ENCODE measurements at places on chromosomes 1 and 21. TPM values are rescaled to one million over a fixed set of nuclear protein-coding genes. Genes with fewer than 3 reads are reported as not detected.

- DNase-seq: no peak
Observed at GRCh38 chr1:63690966-63691700, 82.7 kb upstream of the ROR1 start.

DNA sequence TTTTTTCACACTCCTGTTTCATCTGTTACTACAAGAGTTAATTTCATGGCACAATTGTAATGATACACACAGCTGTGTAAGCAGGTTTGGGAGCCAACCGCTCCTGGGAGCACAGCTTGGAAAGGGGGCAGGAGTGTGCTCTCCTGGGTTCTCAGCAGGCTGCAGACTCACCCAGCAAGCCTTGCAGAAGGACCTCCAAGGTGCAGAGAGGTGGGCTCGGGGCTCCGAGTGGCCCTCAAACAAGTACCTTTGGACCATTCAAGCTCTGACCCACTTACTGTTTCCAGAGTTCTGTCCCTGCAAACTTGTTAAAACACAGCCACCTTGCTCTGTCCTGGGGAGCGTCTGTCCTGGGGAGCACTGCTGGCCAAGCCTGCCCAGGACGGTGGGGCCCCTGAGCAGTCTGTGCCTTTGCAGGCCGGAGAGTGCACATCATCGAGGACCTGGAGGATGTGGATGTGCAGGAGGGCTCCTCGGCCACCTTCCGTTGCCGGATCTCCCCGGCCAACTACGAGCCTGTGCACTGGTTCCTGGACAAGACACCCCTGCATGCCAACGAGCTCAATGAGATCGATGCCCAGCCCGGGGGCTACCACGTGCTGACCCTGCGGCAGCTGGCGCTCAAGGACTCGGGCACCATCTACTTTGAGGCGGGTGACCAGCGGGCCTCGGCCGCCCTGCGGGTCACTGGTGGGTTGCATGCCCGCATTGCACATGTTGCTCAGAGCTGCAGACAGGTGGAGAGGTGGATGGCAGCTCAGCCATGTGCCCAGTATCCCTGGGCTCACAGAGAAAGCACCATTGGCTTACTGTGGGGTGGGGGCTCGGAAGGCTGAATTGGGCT is 78.0 kb downstream of the OBSCN start:
- no peak for DNase-seq

Gene IFNLR1
- 24.0 TPM for total RNA-seq

Gene ENO1
- 383 TPM for total RNA-seq

DNA sequence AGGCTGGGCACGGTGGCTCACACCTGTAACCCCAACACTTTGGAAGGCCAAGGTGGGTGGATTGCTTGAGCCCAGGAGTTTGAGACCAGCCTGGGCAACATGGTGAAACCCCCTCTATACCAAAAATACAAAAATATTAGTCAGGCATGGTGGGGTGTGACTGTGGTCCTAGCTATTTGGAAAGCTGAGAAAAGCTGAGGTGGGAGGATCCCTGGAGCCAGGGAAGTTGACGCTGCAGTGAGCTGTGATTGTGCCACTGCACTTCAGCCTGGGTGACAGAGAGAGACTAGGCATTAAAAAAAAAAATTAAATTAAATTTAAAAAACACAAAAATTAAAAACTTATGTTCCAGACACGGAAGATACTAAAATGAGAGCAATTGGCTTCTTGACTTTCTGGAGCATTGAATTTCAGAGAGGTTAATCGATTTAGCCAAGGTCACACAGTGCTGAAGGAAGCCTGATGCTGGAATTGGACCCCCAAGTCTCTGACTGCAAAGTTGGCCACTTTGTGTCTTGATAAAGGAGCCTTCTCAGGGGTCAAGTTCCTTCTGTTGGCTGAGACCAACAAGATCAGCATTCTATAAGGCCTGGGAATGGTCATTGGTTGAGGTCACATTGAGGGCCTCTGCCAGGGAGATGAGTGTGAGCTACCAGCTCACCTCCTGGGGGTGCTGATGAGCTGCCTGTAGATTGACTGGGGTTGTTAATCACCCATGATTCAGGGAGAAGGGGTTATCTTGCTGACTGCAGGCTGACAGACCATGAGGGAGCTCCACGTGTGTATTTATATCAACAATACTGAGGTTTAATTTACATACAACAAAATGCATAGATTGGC is 54.3 kb downstream of the RPS6KA1 start:
- no peak for DNase-seq

DNA sequence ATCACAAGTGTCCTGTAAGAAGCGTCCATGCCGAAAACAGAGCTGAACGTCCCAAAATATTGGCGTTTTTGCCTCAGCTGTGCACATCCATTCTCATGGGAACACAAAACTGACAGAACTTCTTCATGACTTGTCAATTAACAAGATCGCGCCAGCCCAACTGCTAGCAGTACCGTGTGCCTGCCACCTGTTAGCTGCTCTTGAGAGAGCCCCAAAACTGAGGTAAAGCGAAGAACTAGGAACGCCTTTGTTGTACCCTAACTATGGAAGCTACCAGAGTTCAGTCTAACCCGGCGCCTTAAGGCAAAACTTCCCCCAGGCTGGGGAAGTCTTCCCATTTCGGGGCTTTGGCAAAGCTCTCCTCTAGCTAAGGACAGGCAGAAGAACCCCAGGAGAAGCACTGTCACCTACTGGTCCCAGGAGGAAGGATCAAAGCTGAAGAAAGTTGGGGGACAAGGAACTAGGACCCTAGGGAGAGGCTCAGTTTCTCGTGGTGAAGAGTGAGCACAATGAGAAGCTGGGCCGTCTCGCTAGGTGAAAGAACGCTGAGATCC is 719 bp downstream of the EYA3 start:
- no peak for DNase-seq

Gene ERG
- 4.3 TPM for total RNA-seq

- no peak for DNase-seq
Observed at GRCh38 chr21:15445327-15445726, 284.5 kb upstream of the USP25 start.

Gene PODN
- total RNA-seq: 69.2 TPM

- DNase-seq: peak; percentile 65
Observed at GRCh38 chr1:100400404-100400803, 48.1 kb downstream of the CDC14A start.

DNA sequence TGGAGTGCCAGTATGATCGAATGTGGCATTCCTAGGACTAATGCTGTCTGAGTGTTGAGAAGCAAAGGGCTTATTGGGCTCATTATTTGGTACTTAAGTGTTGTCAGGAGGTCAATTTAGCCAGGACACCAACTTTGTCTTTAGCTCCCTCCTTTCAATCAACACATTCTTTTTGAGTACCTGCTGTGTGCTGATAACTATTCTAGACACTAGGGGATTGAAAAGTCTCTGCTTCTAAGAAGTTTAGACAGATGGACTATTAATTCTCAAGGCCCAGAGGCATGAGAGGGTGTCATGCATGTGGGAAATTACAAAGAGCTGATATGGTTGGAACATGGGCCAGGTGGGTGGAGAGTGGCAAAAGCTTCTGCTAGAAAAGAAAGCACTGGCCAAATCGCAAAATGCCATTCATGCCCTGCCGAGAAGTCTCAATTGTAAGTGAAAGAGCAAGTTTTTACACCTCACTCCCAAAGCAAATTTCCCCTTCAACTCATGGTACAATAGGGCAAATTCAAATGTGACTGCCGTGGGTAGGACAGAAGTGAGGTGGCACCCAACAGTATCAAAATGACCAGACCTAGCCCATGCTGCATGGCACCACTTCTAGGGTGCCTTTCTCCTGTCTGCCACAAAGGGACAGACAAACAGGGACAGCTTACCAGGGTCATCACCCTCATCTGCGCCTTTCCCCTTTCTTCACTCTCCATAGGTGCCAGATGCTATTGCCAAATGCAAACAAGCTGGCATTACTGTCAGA is 53.6 kb upstream of the LAX1 start:
- DNase-seq: no peak

DNA sequence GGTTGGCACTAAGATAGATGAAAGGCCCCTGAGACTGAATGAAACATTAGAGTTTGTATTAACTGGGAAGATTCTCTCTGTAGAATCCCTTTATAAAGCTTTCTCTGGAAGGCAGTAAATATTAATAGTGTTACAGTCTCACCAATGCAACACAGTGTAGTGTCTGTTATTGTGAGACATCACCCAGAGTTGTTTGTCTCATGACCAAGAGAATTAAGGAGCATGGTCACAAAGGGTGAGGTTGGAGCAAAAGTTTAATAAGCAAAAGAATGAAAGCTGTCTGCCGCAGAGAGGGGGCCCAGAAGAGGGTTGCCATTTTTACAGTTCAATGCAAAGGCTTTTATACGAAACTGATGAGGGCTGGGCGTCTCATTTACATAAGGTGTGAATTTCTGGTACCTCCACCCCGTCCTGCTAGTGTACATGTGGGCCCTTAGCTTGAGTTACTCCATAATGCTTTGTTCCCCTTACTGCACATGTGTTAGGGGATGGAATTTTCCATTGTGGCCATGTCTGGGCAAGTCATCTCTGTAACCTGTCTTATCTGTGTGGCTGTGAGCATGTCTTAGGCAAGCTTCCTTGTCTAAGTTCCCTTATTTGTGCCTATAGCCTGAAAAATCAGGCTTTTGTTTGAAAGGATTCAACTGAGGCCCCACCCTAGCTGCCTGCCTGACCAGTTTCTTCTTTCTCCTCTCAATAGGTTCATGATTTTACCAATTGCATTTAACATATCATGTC is 184.1 kb downstream of the RASAL2 start:
- DNase-seq: no peak

- no peak for DNase-seq
Observed at GRCh38 chr1:214135886-214136285, 145.1 kb upstream of the SMYD2 start.

DNA sequence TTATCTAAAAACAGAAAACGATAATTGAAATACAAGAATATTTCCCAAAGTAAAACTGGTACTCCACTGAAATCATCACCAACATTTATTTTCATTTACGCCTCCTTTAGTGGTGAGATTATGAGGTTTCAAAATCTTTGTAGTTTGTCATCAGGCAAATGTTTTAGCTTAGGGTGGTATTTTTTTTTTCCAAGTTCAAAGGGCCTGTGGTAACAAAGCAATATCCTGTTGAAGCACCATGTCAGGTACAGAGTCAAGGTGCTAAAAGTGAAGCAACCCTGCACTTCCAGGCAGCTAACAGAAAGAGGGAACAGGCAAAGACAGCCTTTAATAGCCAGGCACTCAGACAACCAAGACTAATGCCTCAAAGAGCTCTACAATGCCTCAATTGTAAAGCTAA is 89.2 kb downstream of the JAK1 start:
- DNase-seq: no peak

GRCh38 chr1:244383278-244383884 is 68.3 kb downstream of the ADSS2 start:
- DNase-seq: no peak

- no peak for DNase-seq
Observed at GRCh38 chr1:197841883-197842553, 60.4 kb upstream of the C1orf53 start.

Gene TRABD2B
- total RNA-seq: 2.0 TPM

GRCh38 chr21:21029164-21029563 is 31.0 kb downstream of the NCAM2 start:
- DNase-seq: no peak

DNA sequence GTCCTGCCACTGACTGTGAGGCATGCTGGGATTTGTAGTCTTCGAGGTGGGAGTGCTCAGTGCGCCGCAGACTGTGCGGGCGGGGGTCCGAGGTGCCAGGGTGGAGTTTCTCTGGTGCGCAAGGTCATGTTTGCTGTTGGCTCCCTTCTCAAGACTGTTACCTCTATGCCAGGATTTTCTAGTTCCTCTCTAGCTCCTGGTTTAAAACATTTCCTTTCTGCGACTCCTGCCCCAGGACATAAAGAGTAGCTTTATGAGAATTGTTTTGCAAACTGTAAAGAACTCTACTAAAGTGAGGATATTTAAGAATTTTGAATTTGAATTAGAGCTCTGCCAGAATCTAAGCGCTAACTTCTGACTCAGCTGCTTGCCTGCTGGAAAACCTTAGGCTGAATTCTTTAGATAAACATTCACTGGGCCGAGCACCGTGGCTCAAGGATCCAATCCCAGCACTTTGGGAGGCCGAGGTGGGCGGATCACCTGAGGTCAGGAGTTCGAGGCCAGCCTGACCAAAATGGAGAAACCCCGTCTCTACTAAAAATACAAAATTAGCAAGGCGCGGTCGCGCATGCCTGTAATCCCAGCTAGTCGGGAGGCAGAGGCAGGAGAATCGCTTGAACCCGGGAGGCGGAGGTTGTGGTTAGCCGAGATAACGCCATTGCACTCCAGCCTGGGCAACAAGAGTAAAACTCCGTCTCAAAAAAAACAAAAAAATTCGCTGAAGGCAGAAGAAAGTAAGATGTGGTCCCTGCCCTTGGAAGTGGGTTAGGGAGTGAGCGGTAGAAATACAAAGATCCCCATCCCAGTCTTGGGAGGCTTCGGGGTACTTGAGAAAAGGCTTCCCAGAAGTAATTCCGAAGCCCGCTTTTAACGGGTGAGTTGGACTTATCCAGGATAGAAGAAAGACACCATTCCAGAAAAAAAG is 992 bp upstream of the USP48 start:
- no peak for DNase-seq

DNA sequence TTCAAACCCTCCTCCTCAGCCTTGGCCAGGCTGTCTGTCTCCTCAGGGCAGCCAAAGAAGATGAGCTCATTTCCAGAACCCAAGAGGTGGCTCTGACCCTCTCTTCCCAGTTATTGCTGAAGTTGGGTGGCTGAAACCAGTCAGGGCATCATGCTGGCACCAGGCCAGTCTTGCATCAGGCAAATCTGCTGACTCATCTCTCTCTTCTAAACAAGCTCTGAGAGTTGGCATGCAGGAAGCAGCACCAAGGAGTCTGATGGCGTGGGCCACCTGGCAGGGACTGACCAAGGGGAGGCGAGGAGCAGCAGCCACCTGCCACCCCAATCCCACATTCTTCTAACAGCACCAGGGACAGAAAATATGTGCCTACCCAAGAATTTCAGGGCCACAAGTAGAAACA is 104.8 kb upstream of the ATP1A1 start:
- peak; percentile 68 for DNase-seq

Gene SLAMF8
- 8.7 TPM for total RNA-seq

Gene ADPRS
- total RNA-seq: 18.0 TPM

DNA sequence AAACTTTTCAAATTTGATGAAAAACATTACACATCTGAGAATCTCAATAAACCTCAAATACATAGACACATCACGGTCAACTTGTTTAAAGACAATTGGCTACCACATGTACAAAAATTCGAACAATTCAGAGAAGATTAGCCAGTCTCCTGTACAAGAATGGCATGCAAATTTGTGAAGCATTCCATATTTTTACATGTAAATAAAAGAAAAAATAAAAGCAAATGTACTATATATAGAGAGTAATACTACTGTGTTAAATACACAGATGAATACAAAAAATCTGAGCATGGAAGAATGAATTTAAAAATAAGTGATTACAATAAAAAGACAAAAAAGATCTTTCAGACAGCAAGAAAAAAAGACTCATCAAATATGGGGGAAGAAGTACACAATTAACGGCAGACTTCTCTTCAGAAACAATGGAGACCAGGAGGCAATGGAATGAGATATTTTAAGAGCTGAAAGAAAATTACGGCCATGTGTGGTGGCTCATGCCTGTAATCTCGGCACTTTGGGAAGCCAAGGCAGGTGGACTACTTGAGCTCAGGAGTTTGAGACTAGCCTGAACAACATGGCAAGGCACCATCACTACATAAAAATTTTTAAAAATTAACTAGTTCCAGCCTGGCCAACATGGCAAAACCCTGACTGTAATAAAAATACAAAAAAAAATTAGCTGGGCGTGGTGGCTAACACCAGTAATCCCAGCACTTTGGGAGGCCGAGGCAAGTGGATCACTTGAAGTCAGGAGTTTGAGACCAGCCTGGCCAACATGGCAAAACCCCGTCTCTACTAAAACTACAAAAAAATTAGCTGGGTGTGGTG is 23.2 kb downstream of the HAX1 start:
- DNase-seq: no peak

Gene SH3BGR
- total RNA-seq: 19.7 TPM

GRCh38 chr1:67750691-67751054 is 65.7 kb downstream of the GADD45A start:
- DNase-seq: no peak

Measured in mucosa of descending colon (tissue), 3 donors.